ENCODE measurements at places on chromosomes 11 and 22. TPM values are rescaled to one million over a fixed set of nuclear protein-coding genes. Genes with fewer than 3 reads are reported as not detected.

The SCO2 gene
- 2.3 TPM for total RNA-seq

The MUS81 gene
- 48.2 TPM for total RNA-seq

The TSPAN18 gene
- 48.3 TPM for total RNA-seq

The GRM5 gene
- under 0.01 TPM for total RNA-seq

The GALNT18 gene
- total RNA-seq, result 213 TPM

The VWCE gene
- total RNA-seq, result 8.8 TPM

The BARX2 gene
- total RNA-seq, result not detected
